Stimulated activated CD8-positive, alpha-beta memory T cell treated with anti-CD3 and anti-CD28 coated beads, Interleukin-7, amount 100 ng/mL, for 1 hour (primary cell): ENCODE measurements at places on chromosomes 11 and 22.

- no peak for DNase-seq
These were observed 371.1 kb downstream of the DDX10 start for GRCh38 chr11:109036011-109036410.

GRCh38 chr11:70647188-70648166 lies 249.1 kb downstream of the CTTN start:
- DNase-seq: no peak

- no peak for DNase-seq
These were observed 93.5 kb downstream of the CELSR1 start for GRCh38 chr22:46443850-46444389.

GRCh38 chr11:85483861-85484260 lies 143.3 kb downstream of the DLG2 start:
- no peak for DNase-seq

DNA sequence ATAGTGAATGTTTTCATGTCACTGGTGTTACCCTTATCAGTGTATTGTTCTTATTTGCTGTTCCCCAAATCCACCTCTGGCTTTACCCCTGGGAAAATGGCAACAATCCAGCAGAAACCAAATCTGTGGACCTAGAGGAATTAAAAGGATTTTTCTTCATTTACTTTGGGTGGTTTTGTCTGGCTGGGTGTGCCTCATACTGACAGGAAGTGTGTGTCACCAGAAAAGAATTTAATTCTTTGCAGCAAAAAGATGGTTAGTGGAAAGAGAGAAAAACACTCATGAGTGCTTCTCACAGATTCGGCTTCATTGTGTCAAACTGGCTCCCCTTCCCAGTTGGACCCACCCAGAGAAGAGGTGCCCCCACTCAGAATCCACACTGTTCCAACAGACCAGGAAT lies 38.9 kb downstream of the FZD4 start:
- DNase-seq: no peak

GRCh38 chr11:8375932-8376331 lies 112.3 kb upstream of the LMO1 start:
- no peak for DNase-seq

- no peak for DNase-seq
These were observed 146.3 kb upstream of the ARHGAP20 start for GRCh38 chr11:110858547-110858921.

GRCh38 chr11:65444314-65445051 lies 21.9 kb downstream of the NEAT1 start:
- no peak for DNase-seq

- no peak for DNase-seq
These were observed 90.0 kb downstream of the TSPAN18 start for GRCh38 chr11:44816761-44817160.

- DNase-seq: no peak
These were observed 1401.9 kb downstream of the FAM181B start for GRCh38 chr11:81331611-81332235.
